ENCODE measurements at places on chromosomes 4 and X.

DNA sequence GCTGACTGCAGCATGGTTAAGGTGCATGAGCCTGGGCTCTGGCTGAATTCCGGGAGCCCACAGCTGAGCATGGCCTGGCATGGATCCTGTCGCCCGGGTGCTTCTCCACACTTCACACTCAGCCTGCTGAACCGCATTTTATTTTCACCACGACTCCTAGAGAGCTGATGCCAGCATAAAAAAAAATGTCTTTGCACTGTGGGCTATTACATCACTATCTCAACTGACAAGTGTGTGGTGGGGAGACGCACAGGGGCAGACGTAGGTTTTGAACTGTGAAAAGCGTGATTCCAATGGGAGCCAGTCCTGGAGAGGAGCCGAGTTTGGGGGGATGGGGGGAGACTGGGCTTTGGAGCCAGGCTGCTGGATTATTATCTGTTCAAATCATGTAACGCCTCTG, 36.8 kb downstream of the BCOR start:
- DNase-seq = no peak

DNA sequence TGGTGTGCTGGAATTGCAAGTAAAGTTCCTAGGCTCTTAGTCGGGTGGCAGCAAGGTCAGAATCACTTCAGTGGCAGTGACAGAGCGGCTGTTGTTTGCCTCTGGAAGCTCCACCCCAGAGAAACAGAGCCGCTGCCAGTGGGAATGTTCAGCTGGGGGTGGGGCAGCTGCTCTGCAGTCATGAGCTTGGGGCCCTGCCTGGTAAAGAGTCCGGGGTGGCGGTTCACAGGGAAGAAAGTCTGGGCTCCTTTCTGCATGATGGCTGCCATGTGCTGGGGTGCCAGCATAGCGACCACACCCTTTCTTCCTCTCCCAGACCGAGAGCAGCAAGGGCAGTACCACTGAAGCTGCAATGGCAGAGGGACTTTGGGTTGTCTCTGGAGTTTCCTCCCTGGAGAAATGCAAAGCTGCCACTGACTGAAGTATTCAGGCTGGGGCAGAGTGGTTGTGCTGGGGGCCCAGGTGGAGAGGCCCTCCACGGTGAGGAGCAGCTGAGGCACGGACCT, 108.8 kb upstream of the CENPE start:
- no peak for DNase-seq

DNA sequence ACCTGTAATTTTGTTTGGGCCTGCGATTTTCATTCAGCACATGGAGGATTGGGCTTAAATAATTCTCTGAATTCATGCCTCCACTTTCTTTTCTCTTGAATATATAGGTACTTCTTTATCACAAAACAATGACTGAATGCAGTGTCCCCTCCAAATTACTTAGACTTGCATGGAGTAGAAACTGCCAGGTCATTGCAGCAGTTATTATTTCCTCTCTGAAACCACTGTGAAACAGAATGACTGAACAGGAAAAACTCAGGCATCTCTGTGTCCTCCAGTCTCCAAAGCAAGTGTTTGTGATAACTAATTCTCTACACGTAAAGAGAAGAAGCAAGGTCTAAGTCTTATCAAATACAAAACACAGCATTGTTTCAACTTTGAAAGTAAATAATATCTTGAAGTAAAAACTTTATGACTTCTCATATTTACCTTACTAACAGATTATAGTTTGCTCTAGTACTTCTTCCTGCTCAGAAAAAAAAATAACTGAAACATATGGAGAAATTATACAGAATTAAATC, 144.5 kb upstream of the DIAPH2 start:
- no peak for DNase-seq

GRCh38 chr4:138673053-138673452, 342.5 kb upstream of the NOCT start:
- no peak for DNase-seq

DNA sequence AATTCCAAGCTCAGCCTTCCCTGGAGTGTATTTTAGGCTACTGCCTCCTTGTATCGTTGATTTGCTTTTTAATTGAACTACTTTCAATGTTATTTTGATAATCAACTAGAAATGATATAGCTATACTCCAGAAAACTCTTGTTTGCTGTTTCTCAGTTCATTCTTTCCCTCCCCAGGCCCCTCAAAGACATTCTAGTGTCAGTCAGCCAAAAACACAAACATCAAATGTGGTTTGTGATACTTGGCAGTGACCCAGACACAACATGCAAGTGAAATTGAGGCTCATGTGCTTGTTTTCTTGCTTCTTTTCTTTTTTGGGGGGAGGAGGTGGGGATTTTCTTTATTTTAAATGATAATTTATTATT, 7.6 kb downstream of the FAT4 start:
- DNase-seq = no peak

DNA sequence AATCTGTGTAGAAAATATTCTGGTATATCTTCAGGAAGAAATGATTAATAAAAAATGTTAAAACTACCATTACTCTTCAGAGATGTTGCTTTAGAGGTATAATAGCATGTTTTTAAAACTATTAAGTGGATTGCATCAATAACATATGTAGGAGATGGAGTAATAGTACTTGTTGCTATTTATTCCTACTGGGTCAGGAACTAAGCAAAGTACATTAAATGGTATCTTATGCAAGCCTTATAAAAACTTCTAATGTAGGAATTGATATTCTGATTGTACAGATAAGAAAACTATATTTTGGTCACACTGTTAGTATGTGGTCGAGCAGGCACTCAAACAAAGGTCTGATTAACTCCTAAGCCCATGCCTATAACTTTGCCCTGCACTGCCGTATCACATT, 31.4 kb upstream of the PDLIM5 start:
- no peak for DNase-seq

DNA sequence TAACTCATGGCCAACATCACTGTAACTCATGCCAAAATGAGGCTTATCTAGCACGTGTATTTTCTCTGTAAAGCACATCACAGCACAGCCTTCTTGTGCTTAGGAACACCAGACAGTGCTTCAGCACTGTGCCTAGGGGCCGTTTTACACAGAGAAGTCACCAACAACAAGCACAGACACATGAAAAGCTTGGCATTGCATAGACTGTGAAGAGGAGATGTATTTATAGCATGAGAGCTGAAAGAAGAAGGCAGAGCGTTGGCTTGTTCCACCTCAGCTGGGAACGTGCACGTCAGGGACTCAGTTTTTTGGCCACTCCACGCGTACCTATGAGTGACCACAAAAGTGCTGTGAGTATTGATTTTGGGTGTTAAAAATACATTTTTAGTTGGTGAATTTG, 116.3 kb upstream of the SFRP2 start:
- no peak for DNase-seq

GRCh38 chrX:64850371-64851082, 125.7 kb downstream of the ZC4H2 start:
- DNase-seq = no peak

- DNase-seq = no peak
Observed at GRCh38 chrX:37454537-37455285, 105.5 kb downstream of the PRRG1 start.

DNA sequence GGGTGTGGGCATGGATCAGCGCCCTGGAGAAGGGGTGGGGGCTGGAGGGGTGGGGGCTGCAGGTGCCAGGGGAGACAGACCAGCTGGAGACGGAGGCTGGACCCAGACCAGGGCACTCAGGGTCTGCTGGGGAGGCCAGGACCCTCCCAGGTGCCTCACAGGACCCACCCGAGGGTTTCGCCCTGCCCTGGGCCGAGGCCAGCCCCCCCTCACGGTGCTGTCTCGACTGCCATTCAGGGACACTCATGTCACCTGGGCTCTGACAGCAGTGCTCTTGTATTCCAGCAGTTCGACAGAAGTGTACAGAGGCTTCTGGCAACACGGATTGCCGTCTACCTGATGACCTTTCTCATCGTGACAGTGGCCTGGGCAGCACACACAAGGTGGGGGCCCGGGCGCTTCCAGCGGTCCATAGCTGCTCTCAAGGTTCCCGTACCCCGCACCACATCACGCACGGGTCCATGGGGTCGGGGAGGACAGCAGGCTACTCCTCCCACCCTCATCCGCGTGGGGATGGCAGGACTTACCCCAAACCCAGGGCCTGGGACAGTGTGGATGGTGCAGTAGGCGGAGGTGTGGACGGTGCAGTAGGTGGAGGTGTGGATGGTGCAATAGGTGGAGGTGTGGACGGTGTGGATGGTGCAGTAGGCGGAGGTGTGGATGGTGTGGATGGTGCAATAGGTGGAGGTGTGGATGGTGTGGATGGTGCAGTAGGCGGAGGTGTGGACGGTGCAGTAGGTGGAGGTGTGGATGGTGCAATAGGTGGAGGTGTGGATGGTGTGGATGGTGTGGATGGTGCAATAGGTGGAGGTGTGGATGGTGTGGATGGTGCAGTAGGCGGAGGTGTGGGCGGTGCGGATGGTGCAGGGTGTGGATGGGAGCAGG, 18.1 kb downstream of the TMEM175 start:
- DNase-seq = no peak
